ENCODE measurements at places on chromosomes 2 and 18.

DNA sequence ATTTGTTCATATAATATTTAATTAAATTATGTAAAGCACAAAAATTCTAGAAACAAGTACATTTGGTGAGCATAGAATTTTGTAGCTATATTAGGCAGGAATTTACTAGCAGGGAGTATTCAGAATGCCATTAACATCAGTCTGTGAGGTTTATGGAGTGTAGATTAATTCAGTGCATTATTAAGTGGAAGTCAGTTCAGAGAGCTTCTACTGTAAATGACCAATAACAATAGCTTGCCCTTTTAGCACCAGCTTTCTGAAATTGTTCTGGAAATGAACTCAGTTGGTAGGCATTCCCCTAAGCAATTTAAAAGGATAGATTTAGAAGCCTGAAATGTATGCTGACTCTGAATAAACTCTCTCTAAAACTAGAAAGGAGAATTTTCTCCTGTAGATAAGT lies 208.2 kb upstream of the CNTNAP5 start:
- DNase-seq, result no peak

GRCh38 chr2:150782613-150783012 lies 295.1 kb upstream of the RND3 start:
- DNase-seq, result no peak

DNA sequence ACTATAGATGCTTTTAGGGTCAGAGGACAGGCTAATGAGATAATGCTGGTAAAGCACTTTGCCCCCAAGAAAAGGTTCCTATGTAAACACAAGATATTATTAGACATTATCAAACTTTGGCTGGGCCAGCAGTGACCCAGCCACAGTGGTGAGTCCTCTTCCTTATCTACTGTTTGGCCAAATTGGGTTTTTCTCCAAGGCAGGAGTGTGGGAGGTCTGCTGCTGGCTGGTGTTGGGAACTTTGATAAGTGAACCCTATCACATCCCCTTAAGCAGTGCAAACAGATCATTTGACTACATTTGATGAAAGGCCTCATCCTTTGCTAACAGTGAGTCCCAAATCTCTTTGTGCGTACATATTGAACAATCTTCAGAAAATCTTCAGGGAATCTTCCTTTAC lies 16.2 kb downstream of the FZD7 start:
- DNase-seq, result no peak

DNA sequence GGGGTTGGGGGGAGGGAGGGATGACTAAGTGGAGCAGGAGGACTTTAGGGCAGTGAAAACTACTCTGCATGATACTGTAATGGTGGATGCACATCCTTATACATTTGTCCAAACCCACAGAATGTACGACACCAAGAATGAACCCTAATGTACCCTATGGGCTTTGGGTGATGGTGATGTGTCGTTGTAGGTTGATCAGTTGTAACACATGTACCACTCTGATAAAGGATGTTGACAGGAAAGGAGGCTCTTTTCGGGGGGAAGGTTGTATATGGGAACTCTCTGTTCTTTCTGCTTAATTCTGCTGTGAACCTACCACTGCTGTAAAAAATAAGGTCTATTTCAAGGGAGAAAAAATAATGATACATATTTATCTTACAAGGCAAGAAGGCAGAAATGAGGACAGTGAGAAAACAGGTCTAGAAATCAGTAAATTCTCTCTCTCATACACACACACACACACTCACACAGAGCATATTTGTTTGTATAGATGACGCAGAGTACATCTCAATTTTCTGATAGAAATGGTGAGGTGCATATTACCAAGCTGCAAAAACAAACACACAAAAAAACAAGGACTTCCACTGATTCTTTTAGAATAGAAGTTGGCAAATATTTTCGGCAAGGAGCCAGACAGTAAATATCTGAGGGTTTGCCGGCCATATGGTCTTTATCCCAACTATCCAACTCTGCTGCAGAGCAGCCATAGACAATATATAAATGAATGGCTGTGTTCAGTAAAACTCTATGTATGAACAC lies 20.2 kb downstream of the FAM124B start:
- no peak for DNase-seq

- DNase-seq, result no peak
Measured at GRCh38 chr2:239668651-239669050, 267.8 kb upstream of the HDAC4 start.
